ENCODE measurements at places on chromosomes 3 and 15.

DNA sequence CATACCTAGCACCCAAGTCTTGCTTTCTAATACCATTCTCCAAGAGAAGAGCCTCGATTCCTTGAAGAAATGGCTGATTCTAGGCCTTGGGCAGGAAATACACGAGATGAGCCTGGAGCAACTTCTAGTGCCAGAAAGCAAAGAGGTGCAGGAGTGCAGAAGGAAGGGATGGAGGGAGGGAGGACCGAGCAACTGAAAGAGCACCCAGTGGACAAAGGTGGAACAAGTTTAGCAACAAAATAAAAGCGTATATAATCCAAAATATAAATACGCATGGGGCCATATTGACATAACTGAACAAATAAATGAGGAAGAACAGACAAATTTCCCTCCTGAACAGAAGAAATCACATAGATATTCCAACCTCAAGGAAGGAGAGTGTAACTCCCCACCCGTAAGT, 34.4 kb downstream of the CHSY1 start:
- DNase-seq, result no peak

DNA sequence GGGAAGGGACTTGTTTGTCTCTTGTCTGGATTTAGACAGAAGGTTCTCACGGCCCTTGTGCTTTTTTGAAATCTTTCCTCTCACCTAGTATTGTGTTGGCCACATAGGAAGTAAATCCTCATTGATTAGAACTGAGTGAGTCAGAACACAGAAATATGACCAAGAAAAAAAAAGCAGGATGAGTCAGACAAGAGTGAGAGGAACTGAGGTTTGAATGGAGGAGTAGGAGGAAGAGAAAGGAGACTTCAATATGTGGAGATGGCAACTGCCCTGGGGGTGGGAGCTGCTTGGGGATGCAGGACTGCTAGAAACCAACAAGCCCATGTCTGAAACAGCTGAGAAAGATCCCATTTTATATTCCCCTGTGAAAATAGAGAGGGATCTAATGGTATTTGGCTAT, 194.1 kb upstream of the ZBTB20 start:
- no peak for DNase-seq

- peak; percentile 58 for DNase-seq
Measured at GRCh38 chr15:31347067-31347975, 20.7 kb downstream of the KLF13 start.

DNA sequence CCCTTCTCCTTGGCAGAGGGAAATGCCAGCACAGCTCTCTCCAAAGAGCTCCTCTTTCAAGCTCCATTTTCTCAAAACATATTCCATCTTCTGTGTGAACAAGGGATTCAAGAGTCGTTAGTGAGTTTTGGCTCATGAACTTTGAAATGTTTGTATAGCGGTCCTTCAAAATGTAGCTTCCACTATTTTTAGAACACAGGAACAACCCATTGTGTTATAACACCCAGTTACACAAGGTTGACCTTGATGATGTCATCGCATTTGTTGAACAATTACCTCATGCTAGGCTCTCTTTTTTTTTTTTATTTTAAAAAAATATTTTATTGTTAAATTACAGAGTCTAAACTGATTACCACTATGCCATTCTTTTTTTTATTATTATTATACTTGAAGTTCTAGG, 251.7 kb downstream of the THSD4 start:
- DNase-seq, result no peak

GRCh38 chr15:77851691-77852090, 219.0 kb upstream of the LINGO1 start:
- no peak for DNase-seq

- no peak for DNase-seq
Measured at GRCh38 chr3:113606539-113607218, 74.3 kb downstream of the SIDT1 start.

DNA sequence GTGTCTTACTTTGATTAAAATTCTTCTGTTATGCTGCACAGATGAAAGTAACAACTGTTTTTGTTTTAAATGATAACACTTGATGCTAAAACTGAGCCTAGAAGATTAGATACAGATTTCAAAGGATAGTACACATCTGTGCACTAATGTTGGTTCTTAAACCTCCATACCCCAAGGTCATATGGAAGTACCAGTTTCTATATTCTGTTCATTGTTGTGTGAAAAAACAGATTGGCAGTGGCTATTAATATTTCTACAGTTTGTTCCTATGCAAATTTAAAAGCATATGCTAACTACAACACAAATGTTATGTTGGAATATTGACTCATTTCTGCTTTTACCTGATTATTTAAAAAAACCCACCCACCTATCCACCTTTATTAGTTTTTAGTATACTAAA, 32.0 kb upstream of the GBE1 start:
- no peak for DNase-seq

GRCh38 chr3:150436161-150436560, 28.1 kb downstream of the TSC22D2 start:
- DNase-seq, result no peak

DNA sequence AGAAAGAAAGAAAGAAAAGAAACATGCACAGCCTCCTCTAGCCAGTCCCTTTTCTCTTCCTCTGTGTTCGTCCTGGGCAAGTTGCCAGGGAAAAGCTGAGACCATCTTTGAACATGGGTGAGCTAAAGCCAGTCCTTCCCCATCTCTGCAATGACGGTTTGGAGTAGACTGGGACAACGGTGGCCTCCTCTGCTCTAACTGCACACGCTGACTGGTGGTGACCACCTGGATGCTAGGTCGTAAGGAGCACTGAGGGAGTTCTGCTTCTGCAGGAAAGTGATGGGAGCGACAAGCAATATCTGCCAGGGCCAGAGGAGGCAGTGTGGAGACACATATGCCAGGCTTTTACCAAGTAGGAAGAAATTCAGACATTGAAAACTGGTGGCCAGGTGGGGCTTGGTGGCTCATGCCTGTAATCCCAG, 111.7 kb downstream of the NUP210 start:
- no peak for DNase-seq

DNA sequence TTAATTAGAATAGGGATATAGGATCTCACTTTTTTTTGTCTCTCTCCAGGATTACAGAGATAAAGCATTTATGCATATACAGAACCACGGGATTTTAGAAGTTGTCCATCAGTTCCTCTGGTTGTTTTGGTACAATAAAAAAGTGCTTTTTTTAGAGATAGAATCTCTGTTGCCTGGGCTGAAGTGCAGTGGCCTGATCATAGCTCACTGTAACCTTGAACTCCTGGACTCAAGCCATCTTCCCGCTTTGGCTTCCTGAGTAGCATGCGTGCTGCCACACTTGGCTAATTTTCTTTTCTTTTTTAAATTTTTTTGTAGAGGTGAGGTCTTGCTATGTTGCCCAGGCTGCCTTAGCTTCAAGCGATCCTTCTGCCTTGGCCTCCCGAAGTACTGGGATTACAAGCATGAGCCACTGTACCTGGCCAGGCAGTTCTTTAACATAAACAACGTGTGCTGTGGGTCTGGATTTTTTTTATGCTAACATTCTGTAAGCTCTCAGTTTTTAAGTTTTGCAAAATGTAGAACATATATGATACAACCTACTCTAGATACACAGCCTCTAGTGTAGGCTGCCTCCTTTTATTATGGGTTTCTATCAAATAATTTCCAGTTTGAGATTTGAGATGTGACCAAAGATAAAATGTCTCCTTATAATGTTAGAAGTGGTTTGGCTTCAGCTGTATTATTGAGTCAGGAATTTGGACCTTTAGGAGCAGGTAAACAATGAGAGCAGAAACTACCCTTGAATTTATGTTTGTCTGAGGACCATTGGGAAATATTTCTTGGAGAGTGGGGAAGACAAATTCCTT, 57.4 kb upstream of the ULK4 start:
- DNase-seq, result no peak

All from stimulated activated CD8-positive, alpha-beta memory T cell treated with anti-CD3 and anti-CD28 coated beads, Interleukin-4, amount 100 ng/mL, for 1 hour (primary cell).